HepG2 (cell line): ENCODE measurements at places on chromosomes 4 and X. TPM values are rescaled to one million over a fixed set of nuclear protein-coding genes. Genes with fewer than 3 reads are reported as not detected.

DNA sequence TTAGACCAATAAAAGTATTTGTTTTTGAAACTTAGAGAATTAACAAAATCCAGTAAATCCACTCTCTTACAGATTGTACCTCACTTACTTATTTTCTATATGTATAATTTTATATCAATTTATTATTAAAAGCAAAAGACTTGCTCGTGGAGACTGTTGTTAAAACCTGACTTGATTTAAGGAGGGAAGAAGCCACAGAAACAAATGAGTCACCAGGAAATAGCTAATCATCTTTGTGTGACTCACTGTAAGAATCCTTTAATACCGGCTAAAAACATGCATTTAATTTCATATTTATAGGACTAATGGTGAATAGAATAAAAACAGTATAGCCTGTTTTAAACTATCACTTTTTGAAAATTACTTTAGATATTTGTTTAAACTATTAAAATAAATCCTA lies 29.9 kb upstream of the UBE2NL start:
- no peaks in the 10 kb centered on the region for H3K27me3 ChIP-seq
- no peak overlapping the region for H3K4me3 ChIP-seq
- no peak overlapping the region for H3K27ac ChIP-seq

Gene PDE6B
- 0.38 TPM in 1 of 2 replicates, not detected in the other for total RNA-seq

GRCh38 chr4:6918338-6918737 lies 8.7 kb downstream of the TBC1D14 start:
- H3K36me3 ChIP-seq = no peaks in the 10 kb centered on the region
- DNase-seq = no peak
- no peak overlapping the region for H3K4me3 ChIP-seq
- H3K27ac ChIP-seq = peak overlapping the region; percentile 75
- no peaks in the 10 kb centered on the region for H3K27me3 ChIP-seq

Gene TLR7
- total RNA-seq = not detected in 2 replicates

- H3K36me3 ChIP-seq = no peaks in the 10 kb centered on the region
- no peak overlapping the region for H3K4me3 ChIP-seq
- no peaks in the 10 kb centered on the region for H3K27me3 ChIP-seq
- DNase-seq = no peak
- H3K4me1 ChIP-seq = no peaks in the 10 kb centered on the region
- H3K27ac ChIP-seq = no peak overlapping the region
These were observed 180.8 kb downstream of the PRKX start for GRCh38 chrX:3532581-3533085.

DNA sequence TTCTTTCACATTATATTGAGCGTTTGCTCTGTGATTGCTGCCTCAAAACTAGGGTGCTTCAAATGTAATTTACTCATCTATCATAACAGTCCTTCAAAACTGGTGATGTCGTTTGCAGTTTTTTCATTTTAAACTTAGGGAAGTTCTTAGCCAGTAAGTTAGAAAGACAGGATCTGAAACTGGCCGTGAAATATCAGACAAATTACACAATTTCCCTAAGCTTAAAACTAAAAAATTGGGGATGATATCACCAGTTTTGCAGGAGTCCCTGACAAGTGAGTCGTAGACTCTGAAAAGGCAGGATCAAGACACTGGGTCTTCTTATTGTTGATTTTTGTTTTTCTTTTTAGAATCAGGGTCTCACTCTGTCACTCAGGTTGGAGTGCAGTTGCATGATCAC lies 44.8 kb downstream of the MOB1B start:
- no peaks in the 10 kb centered on the region for H3K27me3 ChIP-seq
- H3K4me3 ChIP-seq = no peak overlapping the region
- no peaks in the 10 kb centered on the region for H3K36me3 ChIP-seq
- peaks cover 13% of the 10 kb centered on the region for H3K4me1 ChIP-seq
- no peak overlapping the region for H3K27ac ChIP-seq

DNA sequence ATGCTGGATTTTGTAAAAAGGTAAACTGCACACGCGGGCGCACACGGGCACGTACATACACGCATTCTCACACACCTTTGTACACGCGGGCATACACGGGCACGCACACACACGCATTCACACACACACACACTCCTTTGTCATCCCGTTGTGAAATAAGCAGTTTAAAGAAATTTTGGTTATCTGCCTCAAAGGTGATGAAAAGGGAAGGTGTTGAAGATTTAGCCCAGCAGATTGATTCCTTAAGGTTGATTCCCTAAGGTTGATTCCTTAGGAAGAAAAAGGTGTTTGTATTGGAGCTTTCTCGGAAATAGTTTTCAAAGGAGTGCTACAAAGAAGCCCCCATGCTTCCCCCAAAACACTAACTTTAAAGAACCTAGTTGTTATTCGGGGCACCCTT lies 693 bp downstream of the ATP10D start:
- H3K36me3 ChIP-seq = no peaks in the 10 kb centered on the region
- H3K4me1 ChIP-seq = peaks cover 20% of the 10 kb centered on the region
- H3K27ac ChIP-seq = no peak overlapping the region

DNA sequence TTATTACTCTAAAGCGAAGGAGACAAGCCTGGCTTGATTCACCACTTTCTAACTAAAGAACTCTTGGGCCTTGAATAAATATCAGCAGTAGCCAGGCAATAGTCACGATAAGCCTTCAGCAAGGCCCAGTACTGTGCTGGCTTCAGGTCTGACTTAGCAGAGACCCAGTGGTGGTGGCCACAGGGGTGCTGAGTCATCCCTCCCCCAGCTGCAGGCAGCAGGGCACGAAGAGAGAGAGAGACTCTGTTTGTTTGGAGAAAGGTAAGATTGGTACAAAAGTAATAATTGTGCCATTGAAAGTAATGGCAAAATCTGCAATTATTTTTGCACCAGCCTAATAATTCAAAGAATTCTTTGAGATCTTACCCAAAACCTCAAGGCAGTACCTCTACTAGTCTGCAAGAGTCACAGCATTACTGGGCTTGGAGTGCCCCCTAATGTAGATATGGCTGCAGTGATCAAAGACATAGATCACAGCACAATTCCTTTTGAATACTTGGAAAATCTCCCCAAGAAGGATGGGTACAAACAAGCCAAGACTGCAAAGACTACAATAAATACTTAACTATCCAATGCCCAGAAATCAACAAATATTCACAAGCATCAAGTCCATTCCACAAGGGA lies 159.5 kb upstream of the USP38 start:
- H3K27ac ChIP-seq = no peak overlapping the region
- H3K27me3 ChIP-seq = no peaks in the 10 kb centered on the region
- peak; percentile 9 for DNase-seq
- H3K36me3 ChIP-seq = no peaks in the 10 kb centered on the region
- no peaks in the 10 kb centered on the region for H3K4me1 ChIP-seq

DNA sequence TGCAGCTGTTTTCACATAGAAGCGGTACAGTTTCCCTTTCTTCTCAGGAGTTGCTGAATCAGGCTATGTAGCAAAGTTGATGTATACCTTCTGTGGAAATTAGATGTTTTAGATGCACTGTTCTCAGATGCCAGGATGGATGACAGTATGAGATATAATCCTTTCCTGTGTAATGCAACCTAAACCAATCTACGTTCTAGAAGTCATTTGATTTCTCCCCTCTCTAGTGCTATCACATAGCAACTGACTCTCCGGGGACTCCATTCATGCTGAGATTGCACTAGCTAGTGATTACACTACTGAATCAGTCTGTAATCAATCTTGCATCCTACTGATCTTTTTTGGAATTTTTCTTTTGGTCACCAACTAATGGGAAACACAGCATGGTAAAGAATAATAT lies 1881.7 kb downstream of the PCDH7 start:
- no peaks in the 10 kb centered on the region for H3K27me3 ChIP-seq
- no peak overlapping the region for H3K4me3 ChIP-seq
- no peak for DNase-seq
- no peaks in the 10 kb centered on the region for H3K4me1 ChIP-seq
- no peak overlapping the region for H3K27ac ChIP-seq
- H3K36me3 ChIP-seq = no peaks in the 10 kb centered on the region

Gene ZC4H2
- 6.1 and 9.3 TPM in 2 replicates for total RNA-seq

Gene FGF16
- not detected in 2 replicates for total RNA-seq

GRCh38 chr4:121822796-121823504 lies 733 bp downstream of the CCNA2 start:
- H3K4me3 ChIP-seq = peak overlapping the region; percentile 79
- peaks cover 2% of the 10 kb centered on the region for H3K36me3 ChIP-seq
- peak; percentile 64 for DNase-seq

Gene CFI
- 152 and 337 TPM in 2 replicates for total RNA-seq

DNA sequence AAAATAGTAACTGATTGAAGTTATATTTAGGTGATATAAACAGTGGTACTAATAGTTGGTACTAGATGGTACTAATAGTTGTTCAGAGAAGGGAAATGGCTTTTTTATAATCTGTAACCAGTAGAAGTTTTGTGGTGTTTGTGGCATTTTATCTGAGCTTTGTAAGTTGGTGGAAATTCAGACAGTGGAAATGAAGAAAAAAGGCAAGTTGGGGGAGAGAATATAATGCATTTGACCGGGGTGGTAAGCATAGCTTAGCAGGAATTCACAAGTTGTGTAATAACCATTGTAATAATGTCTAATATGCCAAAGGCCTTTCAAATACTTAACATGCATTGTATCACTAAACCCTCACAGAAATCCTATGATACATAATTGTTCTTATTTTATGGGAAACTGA lies 36.3 kb downstream of the DTHD1 start:
- H3K4me1 ChIP-seq = no peaks in the 10 kb centered on the region
- no peak for DNase-seq
- H3K4me3 ChIP-seq = no peak overlapping the region
- no peak overlapping the region for H3K27ac ChIP-seq

DNA sequence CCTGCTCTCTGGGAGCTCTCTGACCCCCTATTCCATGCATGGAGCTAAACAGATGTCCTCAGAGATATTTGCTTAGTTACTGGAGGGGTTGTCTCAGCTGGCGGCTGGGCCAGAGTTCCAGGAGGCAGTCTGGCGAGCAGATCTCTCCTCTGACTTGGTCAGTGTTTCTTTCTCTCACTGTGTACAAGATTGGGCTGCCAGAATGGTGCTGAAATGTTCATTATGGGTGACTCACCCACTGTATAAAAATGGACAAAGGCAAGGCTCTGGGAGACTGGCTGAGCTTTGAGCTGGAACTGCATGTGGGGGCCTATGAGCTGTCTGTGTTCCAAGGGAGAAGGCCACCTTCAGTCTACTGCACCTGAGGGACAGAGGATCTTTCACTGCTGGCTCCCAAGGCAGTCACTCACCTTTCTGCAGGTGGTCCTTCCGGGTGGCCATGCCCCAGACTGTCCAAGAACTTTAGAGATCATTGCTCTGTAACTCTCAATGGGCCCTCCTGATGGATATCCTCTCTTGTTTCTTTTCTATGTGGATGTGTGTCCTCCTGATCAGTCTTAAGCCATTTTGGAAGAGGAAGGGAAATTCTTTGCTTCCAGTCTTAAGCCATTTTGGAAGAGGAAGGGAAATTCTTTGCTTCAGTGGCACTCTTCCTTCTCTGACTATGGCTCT lies 88.2 kb downstream of the CFAP299 start:
- no peak for DNase-seq
- no peak overlapping the region for H3K27ac ChIP-seq
- no peaks in the 10 kb centered on the region for H3K27me3 ChIP-seq
- no peak overlapping the region for H3K4me3 ChIP-seq
- H3K36me3 ChIP-seq = no peaks in the 10 kb centered on the region

GRCh38 chr4:5184606-5185005 lies 133.3 kb downstream of the STK32B start:
- H3K36me3 ChIP-seq = no peaks in the 10 kb centered on the region
- peaks cover 30% of the 10 kb centered on the region; the same call in 2 of the 3 replicates for H3K27me3 ChIP-seq
- no peak overlapping the region for H3K4me3 ChIP-seq
- H3K27ac ChIP-seq = no peak overlapping the region
- DNase-seq = no peak

Gene INPP4B
- total RNA-seq = not detected in 2 replicates

DNA sequence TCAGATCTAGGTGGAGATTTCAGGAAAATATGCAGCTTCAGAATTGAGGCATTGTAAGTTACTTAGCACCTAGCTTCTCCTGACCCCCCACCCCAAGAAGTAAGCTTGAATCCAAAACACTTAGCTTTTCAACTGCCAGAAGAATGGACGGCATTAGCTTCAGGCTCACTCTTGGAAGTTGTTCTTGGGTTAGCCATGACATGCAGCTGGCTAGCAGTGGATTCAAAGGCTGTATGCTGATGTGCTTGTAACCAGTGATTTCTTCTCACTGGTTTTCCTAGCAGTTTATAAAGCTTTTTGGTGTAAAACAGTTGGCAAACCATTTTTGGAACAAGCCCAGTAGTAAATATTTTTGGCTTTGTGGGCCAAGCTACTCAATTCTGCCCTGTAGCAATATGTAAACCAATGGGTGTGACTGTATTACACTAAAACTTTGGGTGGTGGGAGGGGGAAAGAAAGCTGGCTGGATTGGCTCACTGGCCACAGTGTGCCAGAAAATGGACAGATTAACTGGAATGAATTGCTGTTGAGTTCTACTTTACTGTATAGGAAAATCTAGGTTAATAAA lies 85.6 kb downstream of the SHROOM2 start:
- H3K4me3 ChIP-seq = no peak overlapping the region
- no peaks in the 10 kb centered on the region for H3K27me3 ChIP-seq
- H3K27ac ChIP-seq = no peak overlapping the region

- DNase-seq = no peak
- no peak overlapping the region for H3K27ac ChIP-seq
- no peaks in the 10 kb centered on the region for H3K27me3 ChIP-seq
- no peaks in the 10 kb centered on the region for H3K36me3 ChIP-seq
- H3K4me3 ChIP-seq = no peak overlapping the region
These were observed 115.0 kb downstream of the CEP44 start for GRCh38 chr4:174398728-174399127.

DNA sequence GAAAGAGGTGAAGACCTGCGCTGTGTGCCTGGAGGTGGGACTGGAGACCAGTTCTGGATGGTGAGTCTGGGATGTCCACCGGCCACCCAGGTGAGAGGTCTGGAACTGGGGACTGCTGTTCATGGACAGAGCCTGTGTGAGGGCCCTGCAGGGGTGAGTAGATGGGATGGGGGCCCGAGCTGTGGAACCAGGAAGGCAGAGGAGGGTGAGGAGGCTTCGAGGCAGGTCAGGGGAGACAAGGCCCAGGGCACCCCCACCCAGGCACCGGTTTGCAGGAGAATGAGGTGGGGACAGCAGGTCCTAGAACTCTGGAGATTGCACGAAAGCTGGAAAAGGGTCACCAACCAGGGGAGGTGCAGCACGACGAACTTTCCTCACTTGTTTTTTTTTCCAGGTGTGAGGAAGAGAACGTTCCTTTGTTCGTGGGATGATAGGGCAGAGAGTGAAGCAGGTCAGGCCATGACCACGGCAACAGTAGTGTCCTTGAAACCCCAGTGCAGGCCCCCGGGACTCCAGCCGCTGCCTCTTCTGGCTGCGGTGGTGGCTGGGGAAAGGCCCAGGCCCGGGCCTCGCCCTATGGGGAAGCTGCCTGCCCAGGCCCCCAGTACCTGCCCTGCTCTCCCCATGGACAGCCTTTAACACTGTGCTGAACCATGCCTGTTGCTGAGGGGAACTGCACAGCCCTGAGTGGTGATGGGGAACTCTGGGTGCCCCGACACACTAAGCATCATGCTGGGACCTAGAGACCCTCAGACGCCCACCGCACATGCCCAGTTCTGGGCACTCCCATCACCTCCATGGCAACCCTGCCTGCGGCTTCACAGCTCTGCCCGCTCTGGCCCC lies 22.9 kb downstream of the TNIP2 start:
- no peak overlapping the region for H3K4me3 ChIP-seq
- peaks cover 8% of the 10 kb centered on the region for H3K36me3 ChIP-seq
- H3K4me1 ChIP-seq = peaks cover 17% of the 10 kb centered on the region
- DNase-seq = peak; percentile 70

- peaks cover 16% of the 10 kb centered on the region for H3K36me3 ChIP-seq
- H3K27me3 ChIP-seq = no peaks in the 10 kb centered on the region
- no peak for DNase-seq
- H3K4me1 ChIP-seq = peaks cover 56% of the 10 kb centered on the region
- no peak overlapping the region for H3K4me3 ChIP-seq
These were observed 60.8 kb downstream of the TBCK start for GRCh38 chr4:106255195-106255594.

GRCh38 chr4:12118651-12119213 lies 690.0 kb upstream of the HS3ST1 start:
- H3K27me3 ChIP-seq = no peaks in the 10 kb centered on the region
- H3K4me1 ChIP-seq = no peaks in the 10 kb centered on the region
- H3K36me3 ChIP-seq = no peaks in the 10 kb centered on the region
- no peak for DNase-seq

Gene MFAP3L
- total RNA-seq = 3.6 and 3.7 TPM in 2 replicates
